Heart left ventricle (tissue), 16 donors: ENCODE measurements at places on chromosomes 12 and 14. TPM values are rescaled to one million over a fixed set of nuclear protein-coding genes. Genes with fewer than 3 reads are reported as not detected.
A peak's percentile ranks its signal among the peaks of the same experiment; 100 is the strongest.

PTPN11 gene
- 141 TPM for total RNA-seq

- no peak for DNase-seq
Observed at GRCh38 chr12:121947981-121948380, 29.6 kb downstream of the CFAP251 start.

KRT78 gene
- not detected for total RNA-seq

ANO2 gene
- 7.4 TPM for total RNA-seq

GRCh38 chr12:2169489-2169888, 116.7 kb downstream of the CACNA1C start:
- no peak for DNase-seq

DNA sequence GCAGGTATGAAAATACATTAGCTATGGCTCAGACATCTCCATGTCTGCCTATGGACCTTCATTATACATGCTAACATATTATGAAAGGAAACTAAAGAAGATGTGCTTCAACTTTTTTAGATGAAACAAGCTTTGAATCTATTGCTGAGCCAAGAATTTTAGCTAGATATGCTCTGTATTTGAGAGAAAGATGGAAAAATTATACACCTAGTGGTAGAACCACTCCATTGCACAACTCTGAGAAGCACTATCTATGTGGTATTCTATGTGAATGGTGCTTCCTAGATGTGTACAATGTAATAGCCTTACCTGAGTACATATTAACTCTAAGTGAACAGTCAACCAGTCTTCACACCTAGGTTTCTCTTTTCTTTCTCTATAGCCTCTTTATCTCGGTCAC, 17.3 kb downstream of the EPYC start:
- no peak for DNase-seq

- no peak for DNase-seq
Observed at GRCh38 chr14:81162941-81163340, 57.8 kb downstream of the GTF2A1 start.

- peak; percentile 92 for DNase-seq
Observed at GRCh38 chr14:23153851-23154796, 29.3 kb downstream of the SLC7A8 start.

GRCh38 chr12:75560167-75560566, 48.8 kb upstream of the KRR1 start:
- DNase-seq = no peak

- no peak for DNase-seq
Observed at GRCh38 chr12:17097674-17098073, 491.7 kb upstream of the LMO3 start.

FAM186B gene
- 0.71 TPM for total RNA-seq

- DNase-seq = no peak
Observed at GRCh38 chr12:127336416-127336815, 930.6 kb upstream of the TMEM132C start.

GZMB gene
- total RNA-seq = 0.73 TPM
